KBM-7 (cell line): ENCODE measurements at places on chromosomes 13 and 19.
A peak's percentile ranks its signal among the peaks of the same experiment; 100 is the strongest.

DNA sequence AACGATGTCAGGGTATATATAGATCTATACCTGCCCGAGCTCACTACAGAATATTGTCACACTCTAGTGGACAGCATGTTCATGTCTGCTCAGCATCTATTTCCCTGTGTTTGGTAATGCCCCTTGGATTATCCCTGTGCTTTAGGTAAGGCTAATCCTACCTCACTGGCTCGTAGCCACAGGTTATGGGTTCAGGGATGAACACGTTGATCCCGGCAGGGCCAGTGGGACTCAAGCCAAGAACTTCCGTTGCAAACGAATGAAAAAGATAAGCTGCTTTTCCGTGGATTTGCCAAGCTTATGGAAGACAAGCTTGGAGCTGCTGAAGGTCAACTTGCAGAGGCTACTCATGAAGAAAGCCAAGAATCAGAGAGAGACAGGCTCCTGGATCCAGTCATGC is 400.0 kb upstream of the TSHZ3 start:
- no peak for DNase-seq

GRCh38 chr13:86710896-86711295 is 911.7 kb upstream of the SLITRK6 start:
- no peak for DNase-seq

GRCh38 chr13:29698106-29698505 is 102.6 kb upstream of the SLC7A1 start:
- DNase-seq, result no peak

GRCh38 chr13:33528896-33529295 is 243.3 kb upstream of the STARD13 start:
- DNase-seq, result peak; percentile 37

GRCh38 chr13:48093588-48093987 is 1.3 kb downstream of the MED4 start:
- DNase-seq, result no peak

DNA sequence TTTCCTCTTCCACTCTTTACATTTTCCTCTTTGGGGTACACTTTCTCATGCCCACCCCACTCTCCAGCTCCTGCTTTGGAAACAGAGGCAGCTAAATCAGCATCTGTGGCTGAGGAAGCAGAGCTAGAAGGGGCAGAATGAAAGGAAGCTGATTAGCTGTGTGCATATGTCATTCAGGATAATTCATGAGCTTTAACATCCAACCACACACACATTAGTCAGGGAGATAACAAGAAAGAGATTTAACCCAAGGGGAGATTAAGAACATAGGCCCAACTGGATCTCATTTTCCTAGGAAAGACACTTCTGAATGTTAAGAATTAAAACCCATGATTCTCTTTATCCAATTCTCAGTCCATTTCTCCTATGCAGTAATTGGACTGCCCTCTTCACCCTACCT is 405.5 kb downstream of the TBC1D4 start:
- no peak for DNase-seq

DNA sequence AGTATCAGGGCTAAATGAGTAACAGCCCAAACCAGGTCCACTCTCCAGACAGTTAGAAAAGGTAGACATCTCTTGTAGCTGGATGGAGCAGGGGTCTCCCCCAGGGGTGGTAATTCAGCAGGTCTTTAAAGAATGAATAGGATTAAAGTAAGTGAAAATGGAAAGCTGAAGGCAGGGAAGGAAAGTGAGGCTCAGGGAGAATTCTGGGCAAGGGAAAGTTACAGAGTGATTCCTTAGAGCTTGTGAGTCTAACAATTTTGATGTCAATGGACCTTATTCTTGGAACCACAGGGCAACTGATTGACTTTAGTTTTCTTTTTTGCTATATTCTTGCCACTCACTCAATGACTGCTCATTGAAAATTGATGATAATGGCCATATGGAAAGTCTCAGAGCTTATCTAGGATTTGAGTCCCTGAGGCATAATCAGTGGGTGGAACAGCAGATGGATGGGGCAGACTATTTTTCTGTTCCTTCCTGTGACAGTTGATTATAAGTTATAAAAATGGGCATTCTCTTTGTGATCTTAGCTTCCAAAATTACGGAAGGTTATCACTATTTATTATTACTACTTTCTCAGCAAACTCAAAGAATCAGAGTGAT is 76.9 kb downstream of the LRCH1 start:
- no peak for DNase-seq

GRCh38 chr13:113666951-113667701 is at the start of gene GRK1:
GRK1 (plus strand) TSS chr13:113667219; CDS start chr13:113667387, 168 bp downstream.
- DNase-seq, result no peak

DNA sequence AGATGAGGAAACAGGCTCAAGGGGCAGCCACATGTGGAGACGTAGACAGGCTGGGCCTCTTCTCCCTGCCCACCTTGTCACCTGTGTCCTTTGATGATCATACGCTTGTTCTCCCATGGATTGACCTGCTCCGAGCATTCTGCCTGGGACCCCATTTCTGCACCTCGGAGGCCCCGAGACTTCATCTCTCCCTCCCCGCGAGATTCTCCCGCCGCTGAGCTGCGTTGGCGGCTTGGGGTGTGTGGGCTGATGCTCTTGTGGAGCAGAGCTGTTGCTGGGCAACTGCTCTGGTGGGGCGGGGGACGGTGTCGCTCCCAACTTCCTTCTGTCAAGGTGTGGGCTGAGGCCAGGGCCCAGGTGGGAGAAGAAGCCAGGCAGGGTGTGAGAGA is 22.1 kb downstream of the MAST3 start:
- DNase-seq, result no peak

DNA sequence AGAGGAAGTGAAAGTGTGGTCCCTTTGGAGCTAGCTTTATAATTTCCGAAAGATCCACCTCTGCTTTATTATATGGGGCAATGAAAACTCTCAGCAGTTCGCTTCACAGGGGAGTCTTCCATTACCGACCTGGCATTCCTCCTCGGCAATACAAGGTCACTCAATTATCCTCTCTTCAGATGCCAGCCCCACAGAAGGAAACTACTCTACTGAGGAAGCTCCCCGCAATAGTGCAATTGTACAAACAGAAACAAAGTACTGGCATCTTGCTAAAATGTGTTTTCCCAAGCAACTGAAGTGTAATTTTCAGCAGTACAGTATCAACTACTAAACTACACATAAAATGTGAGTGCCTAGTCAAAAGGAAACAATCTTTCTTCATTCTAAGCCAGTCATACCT is 702.0 kb downstream of the PCDH9 start:
- DNase-seq, result no peak

DNA sequence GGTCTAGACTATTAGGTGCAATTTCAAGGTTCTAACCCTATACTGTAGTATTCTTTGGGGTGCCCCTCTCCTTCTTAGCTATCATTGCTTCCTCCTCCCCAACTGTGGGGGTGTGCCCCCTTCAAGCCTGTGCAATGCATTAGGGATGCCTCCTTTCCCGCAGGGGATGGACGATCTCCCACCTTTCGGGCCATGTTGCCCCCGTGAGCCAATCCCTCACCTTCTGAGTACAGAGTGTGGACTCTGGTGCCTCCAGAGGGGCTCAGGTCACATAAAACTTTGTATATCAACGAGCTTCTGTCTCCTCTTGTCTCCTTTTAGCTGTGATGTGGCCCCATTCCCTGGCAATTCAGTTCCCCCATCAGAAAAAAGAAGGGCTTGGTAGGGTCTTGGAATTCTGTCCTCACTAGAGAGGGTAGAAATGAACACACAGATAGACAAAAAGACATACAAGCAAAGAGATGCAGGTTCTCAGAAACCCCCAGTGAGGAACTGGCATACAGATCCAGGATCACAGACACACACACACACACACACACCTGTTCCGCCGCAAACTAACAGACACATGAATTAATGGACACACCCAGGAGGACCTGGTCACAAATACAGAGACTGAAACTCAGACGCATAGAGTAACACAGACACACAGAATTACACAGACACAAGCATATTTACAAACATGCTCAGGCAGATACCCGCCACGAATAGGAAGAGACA is 2.5 kb upstream of the HNRNPUL1 start:
- no peak for DNase-seq

GRCh38 chr19:54096617-54097106 is 3.9 kb downstream of the OSCAR start:
- DNase-seq, result peak; percentile 65

GRCh38 chr13:93116809-93117208 is 109.8 kb upstream of the GPC6 start:
- DNase-seq, result no peak

DNA sequence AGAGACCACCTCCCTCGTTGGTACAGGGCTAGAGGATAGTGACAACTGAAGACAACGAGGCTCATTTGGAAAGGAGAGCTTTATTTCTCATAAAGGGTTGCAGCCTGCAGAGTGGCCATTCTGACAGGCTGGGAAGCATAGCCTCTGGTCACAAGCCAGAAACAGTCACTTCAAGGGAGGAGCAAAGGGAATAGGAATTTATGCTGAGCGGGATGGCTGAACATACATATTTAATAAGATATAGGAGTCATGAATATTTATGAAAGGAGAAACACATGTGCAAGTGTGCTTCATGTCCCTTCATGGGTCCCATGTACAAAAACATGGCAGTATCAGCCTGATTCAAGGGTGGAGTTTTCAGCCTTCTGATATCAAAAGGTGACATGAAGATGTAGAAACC is 27.1 kb upstream of the URI1 start:
- DNase-seq, result no peak

DNA sequence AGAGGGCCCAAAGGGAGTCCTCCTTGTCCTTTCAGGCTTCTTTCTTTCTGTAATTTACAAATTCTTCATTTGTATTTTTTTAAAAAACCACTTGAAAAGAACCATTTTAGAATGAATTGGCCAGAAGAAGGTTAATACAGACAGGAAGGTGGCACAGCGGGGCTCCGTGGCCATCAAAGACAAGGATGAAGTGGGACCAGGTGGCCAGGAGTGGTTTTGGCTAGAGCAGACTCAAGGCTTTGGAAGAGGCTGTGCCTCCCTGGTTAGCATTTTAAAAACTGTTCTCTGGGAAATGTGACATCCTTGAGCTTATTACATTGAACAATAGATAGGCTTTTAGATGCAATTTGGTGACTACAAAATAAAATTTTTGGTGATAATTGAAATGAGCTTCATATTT is 48.4 kb downstream of the ATP8A2 start:
- no peak for DNase-seq

- DNase-seq, result peak; percentile 58
Measured at GRCh38 chr19:10760273-10760944, 42.5 kb downstream of the DNM2 start.

DNA sequence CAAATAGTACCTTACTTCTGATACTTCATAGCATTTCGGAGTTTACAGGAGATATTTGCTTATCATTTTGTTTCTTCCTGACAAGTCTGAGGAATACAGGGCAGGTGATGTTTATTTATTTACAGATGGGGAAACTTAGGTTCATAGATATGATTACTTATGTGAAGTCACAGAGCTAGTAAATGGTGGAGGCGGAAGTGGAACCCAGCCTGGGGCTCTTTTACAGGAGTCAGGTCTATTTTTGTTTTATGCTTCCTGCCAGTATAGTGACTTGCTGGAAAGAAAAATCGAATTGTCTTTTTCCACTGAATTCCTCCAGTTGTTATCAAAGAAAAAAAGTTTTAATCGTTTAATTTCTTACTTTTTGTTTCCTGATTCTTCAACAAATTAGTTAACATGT is 66.5 kb downstream of the DGKH start:
- peak; percentile 32 for DNase-seq

DNA sequence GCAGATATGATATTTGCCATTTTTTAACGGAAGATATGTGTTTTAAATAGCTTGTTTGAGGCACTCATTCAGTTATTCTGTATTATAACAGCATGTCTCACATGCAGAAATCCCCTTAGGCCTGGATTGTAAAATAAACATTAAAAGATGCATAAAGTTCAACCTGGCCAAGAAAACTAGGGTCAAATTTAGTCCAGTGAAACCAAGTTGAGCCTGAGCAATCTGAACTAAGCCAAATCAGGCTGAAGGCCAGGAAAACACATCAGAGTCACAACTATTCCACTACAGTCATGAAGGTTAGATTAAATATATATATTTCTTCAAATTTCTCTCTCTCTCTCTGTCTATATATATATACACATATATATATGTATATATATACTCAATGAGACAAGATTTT is 504.8 kb downstream of the SLITRK1 start:
- DNase-seq, result no peak

- DNase-seq, result no peak
Measured at GRCh38 chr13:26810095-26810494, 49.5 kb upstream of the GPR12 start.

- peak; percentile 87 for DNase-seq
Measured at GRCh38 chr19:12293777-12294248, 870 bp downstream of the ZNF44 start.

GRCh38 chr13:70090036-70090723 is 17.4 kb upstream of the ATXN8OS start:
- no peak for DNase-seq

DNA sequence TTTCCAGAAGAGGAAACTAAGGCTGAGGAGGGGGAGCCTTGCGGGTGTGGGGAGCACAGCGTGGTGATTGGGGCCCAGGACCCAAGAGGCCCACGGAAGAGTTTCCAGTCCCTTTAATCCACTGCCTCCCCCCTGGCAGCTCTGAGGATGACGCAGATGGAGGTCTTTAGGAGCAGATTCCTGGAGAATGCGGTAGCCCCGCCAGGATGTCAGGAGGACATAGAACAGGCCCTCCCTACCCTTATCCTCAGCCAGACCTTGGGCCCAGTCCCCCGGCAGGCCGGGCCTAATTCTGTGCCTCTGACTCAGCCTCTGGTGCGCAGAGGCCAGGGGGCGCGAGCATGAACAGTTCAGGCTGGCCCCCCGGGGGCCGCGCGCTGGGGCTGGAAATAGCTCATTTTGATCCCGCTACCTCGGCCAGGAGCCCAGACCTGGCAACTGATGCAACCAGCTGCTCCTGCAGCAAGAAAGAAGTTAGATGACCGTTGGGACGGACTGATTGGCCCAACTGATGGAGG is 461 bp upstream of the HSPB6 start:
- DNase-seq, result no peak

DNA sequence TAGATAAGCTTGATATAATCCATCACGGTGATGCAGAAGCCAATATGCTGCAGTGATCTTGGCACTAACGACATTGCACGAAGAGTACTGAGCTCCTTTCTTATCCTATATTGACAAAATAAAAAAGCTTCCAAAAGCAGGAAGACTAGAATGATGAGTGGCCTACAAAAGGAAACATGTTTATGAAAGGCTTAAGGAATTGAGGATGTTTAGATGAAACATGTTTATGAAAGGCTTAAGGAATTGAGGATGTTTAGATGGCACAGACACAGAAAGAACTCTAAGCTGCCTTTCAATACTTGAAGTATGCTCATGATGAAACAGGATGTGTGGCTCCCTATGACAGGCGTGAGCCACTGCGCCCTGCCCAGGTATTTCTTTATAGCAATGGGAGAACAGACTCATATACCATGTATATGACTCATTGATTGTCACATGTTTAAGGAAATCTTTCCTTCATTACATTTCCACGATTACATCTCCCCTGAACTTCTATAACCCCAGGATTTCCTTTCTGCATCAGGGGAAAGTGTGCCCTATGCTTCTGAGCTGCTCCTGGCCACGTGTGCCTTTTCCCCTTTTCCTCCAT is 690.8 kb upstream of the ARGLU1 start:
- DNase-seq, result no peak

- no peak for DNase-seq
Measured at GRCh38 chr19:49400029-49400428, 12.0 kb downstream of the KASH5 start.

GRCh38 chr13:46728777-46729176 is 68.2 kb downstream of the ESD start:
- peak; percentile 42 for DNase-seq

GRCh38 chr13:113002206-113002912 is 33.3 kb downstream of the MCF2L start:
- DNase-seq, result no peak
